Astrocyte of the spinal cord (primary cell): ENCODE measurements at places on chromosomes 4 and X.

DNA sequence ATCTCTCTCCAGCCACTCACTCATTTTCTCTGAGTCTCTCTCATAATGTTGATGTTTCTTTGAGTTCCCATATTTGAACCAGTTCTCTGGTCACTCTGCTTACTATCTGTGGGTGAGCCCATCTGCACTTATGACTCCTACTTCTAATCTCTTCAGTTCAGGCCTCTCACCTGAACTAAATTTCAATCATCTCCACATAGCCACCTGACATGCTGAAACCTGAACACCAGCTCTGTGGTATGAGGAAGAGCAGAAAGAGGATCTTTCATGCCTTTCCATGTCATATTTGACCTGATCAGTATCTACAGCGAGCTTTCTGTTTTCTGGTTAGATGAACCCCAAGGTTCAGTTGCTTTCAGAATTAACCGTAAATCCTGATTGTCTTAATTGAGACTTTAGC is 122.2 kb upstream of the ESX1 start:
- DNase-seq: no peak

DNA sequence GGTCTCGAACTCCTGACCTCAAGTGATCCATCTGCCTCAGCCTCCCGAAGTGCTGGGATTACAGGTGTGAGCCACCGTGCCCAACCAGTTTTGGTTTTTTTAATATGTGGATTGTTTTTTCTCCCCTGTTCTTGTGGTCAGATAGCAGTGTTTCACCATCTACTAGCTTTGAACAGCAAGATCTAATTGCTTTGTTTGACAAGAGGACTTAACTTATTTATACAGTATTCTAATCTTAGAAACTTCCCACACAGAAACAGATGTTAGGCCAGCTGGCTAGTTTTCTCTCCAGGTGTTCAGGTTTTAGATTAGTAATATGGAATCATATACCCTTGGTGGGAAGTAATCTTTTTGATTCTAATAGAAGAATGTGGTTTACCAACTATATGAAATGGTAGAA is 12.9 kb downstream of the ING2 start:
- DNase-seq: no peak

DNA sequence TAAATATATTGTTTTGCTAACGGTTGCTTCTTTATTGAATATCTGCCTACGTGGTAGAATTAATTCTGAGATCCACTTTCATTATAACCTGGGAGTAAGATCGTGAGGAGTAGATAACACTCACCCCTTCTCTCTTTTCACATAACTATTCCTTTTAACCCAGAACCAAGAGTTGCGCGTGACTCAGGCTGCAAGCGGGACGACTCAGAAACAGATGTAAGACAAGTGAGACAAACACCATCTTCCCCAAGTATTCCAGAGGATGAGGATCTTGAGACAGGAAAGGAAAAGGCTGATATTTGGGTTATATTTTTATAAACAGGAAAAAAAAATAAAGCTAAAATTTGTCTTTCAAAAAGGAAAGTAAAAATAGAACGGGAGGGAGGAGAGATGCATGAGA is 318.8 kb upstream of the NOCT start:
- no peak for DNase-seq

GRCh38 chrX:23548164-23548563 is 119.1 kb upstream of the PRDX4 start:
- DNase-seq: peak; percentile 49

DNA sequence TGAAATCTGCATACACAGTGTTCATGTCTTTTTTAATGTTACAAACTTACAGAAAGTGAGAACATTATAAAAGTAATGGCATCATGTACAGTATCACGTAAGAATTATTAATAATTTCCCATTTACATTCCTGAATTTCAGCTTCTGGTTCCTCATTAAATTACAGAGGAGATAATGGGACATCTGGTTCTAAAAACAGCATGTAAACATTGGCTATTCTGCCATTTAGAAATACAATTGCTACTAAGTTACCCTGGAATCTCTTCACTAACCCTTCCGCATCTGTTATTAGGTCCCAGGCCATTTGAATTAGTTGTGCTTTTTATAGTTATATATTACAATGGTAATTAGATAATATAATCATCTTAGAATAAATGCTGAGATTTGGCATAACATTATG is 505.1 kb downstream of the FSTL5 start:
- no peak for DNase-seq

DNA sequence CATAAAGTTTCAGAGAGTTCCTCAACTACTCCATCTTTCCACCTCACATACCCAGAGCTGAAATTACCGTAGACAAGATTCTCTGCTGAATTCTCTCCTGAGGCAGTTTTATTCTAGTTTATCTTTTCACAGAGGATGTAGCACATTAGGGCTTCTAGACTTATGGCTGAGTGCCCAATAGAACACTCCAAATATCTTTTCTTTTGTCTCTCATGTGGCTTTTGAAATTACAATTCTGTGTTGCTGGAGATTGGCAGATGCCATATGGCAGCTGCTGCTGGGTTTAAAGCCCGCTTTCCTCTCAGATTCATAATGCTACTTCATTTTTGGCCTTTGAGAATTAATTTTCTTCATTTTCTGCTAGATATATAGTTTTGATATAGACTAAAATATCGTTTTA is 107.6 kb upstream of the BANK1 start:
- DNase-seq: no peak

- no peak for DNase-seq
Observed at GRCh38 chrX:75784680-75785491, at the start of gene MAGEE2. Gene MAGEE2 (minus strand): TSS chrX:75785254. CDS start chrX:75785051, 203 bp downstream.

- peak; percentile 79 for DNase-seq
Observed at GRCh38 chr4:20203508-20203907, 48.2 kb upstream of the SLIT2 start.

DNA sequence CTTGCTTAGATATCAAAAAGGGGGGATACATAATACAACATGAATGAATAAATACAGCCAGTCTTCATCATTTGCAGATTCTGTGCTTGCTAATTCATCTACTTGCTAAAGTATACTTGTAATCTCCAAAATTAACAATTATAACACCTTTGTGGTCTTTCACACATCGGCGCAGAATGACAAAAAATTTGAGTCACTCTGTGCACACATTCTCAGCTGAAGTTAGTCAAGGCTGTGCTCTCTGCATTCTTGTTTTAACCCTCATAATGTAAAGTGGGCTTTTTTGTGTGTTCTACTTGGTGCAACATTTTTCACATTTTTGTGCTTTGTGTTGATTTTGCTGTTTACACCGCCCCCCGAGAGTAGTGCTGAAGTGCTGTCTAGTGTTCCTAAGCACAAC is 65.8 kb upstream of the GPRIN3 start:
- no peak for DNase-seq

- DNase-seq: no peak
Observed at GRCh38 chr4:119788349-119789266, 160.0 kb upstream of the PDE5A start.

DNA sequence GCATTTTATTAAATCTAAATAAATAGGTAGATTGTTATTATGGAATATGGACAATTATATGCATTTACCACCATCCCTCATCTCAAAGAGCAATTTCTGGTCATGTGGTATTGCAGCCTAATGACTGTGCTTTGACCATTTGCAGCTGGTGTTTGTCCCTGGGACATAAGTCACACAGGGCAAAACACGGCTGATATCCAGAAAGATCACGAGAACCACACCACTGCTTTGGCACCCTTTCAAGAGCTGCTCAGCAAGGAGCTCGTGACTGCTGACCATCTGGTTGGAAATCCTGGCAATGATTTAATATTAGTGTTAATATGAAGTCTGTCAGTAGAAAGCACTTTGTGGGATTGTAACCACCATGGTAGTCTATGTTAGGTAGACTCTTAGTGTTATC is 545.0 kb downstream of the GBA3 start:
- no peak for DNase-seq

DNA sequence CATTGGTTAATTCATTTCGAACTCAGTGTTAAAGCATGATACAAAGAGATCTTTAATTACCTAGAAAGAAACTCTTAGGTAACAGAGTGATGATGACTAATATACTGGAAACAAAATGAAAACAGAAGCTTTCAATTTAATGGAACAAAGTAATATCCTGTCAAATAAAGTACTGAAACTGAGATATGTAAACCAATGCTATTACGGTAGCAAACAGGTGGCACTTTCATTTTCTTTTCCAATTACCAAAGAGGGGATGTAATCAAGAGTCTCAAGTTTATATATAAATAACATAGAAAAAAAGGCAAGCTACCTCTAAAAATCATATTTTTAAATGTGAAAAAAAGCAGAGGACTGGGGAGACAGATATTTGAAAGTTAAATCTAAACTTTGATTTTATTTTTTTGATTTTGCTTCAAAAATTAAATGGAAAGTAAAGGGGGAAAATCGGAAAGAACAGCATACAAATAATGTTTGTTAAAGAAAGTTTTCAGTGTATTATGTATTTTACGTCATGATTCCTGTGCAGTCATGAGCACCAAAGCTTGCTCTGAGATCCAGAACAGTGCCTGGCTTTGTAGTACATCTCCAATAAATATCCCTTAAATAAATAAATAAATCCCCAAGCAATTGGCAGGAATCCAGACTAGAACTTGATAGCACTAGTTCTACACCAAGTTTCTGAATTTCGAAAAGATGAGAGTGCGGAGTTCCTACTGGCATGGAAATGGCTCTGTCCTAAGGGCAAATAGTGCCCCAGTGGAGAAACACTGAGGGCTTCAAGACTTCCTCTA is 25.0 kb upstream of the RAPGEF2 start:
- DNase-seq: peak; percentile 47

DNA sequence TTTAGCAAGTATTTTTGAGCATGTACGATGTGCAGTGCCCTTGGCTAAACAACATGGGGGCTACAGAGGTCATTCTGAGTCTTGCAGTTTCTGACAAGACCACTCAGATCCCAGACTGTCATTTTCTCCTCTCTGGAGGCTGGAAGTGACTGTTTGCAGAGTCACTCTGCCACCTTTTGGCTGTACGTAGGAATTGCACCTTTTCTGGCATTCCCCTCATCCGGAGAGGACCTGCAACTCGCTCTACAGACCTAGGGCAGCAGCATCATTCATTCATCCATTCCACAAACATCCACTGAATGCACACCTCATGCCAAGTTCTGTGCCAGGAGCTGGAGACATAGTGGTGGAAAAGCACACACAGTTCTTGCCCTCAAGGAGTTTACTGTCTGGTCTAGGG is 160.4 kb upstream of the GPR101 start:
- peak; percentile 27 for DNase-seq

DNA sequence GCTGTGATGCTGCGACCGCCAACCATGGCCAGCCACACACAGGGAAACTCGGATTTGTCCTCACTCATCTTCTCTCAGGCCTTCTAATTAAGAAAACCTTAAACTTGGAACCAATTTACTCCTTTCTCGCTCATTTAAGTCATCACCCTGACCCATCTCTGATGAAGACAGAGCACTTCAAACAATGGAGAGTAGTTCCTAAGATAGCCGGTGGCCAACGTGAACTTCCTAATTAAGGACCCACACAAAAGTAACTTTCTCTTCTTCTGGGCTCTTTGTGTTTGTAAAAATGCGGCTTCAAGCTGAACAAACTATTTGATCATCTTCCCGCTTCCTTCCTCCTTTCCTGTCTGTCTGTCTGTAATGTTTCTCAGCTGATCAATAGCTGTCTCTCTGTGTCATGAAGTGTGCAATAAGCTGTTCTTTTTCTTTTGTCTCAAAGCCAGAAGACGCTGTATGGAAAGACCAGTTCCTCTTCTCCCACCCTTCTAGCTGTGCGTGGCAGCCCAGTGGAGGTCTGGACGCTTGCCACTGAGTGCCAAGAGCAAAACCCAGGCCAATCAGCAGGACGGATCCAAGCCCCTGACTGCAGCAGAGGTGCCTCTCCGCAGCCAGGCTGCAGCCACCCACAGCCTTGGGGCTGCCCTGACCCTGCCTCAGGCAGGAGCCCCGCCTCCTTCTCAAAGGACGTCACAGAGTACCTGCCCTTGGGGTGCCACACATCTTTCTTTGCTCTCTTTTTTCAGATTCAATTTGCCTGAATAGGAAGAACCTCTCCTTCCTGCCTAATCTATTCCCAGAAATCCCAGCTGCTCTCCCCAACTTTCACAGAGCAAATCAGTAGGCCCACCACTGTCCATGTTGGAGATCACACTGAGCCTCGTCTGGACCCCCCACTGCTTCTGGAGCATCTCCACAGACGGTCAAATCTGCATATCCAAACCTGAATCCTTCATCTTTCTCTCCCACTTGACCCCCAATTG is 59.3 kb downstream of the MAML3 start:
- peak; percentile 74 for DNase-seq

DNA sequence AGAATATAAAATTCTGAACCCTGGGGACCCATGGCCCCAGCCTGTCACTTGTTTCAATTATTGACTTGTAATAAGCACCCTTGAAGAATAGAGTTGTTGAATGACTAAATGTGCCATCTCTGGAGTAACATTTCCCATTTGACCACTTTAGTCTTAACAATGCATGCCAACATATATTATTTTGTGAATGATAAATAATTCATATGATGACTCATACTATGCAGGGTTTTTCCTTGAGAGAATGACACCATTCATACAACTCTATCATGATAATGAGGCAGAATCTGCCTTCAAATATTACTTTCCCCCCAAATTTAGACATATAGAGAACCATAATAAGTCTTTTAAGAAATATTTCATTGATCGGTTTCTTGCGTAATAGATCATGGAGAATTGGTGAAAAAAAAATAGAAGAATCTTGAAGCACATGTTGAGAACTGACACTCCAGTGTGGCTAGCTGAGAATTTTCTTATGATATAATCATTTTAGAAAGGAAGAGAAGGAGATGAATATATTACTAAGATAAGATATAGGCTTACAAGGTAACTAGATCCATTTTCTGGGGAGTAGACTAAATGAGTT is 404.5 kb downstream of the GRXCR1 start:
- DNase-seq: no peak

GRCh38 chrX:131821945-131822622 is 201.0 kb upstream of the STK26 start:
- peak; percentile 86 for DNase-seq

DNA sequence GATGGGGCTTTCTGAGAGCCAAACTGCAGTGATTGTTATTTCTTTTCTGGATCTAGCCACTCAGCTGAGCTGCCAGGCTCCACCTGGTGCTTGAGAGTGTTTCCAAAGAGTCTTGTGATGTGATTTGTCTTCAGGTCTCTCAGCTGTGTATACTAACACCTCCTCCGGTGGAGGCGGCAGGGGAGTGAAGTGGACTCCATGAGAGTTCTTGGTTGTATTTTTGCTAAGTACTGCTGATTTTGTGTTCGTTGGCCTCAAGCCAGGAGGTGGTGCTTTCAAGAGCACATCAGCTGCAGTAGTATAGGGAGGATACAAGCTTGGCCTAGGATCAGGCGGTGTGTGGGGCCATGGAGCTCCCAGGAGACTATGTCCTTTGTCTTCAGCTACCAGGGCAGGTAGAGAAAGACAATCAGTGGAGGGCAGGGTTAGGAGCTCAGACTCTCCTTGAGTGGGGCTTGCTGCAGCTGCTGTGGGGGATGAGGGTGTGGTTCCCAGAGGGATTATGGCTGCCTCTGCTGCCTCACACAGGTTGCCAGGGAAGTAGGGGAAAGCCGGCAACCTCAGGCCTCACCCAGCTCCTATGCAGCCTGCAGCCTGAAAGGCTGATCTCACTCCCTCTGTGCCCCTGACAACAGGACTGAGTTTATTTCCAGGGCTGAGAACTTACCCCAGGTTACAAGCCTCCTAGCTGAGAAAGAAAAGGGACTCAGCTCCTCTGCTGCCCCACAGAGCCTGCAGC is 62.4 kb downstream of the NPFFR2 start:
- DNase-seq: no peak
